OCI-M1 (cell line): ENCODE measurements at places on chromosomes 5 and 9.
A peak's percentile ranks its signal among the peaks of the same experiment; 100 is the strongest.

DNA sequence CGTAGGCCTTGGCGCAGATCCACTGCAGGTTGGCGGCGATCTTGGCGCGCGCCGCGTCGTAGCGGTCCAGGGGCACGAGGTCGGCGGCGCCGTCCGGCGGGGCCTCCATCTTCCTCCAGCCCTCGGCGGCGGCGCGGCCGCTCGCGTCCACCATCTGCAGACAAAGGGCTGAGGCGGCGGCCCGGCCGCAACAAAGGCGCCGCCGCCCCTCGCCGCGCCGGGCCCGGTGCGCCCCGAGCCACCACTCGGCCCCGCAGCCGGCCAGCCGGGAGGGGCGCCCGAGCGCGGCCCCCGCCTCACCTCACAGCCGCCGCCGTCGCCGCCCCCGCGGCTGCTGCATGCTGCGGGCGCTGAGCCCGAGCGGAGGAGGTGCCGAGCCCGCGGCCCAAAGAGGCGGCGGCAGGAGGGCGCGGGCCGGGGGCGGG is 328 bp downstream of the CAMSAP1 start:
- no peak for DNase-seq

DNA sequence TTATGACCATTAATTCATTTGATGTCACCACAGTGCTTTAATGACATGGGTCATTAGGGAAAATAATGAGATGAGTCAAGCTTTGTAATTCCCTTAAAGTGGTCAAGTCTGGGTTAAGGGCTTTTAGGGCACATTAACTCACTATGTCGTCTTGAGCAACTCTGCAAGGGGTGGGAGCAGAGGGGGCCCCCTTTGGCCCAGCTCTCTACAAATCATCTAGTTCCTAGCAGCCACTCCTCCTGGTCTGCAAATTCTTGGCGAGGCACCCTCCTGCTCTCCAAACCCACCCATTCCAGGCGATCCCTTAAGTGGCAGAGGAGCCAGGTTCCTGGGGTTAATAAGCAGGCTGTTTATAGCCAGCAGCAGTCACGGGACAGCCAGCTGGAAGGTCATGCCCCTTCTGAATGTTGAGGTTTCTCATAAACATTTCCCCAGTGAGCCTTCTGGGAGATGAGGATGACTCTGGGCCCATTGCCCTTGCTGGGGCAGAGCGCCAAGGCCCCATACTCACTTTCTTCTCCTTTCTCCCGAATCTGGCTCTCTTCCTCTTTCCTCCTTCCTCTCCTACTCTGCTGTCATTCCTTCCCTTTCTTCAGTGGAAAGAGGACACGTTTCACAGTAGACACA is 14.3 kb upstream of the GPX3 start:
- no peak for DNase-seq

DNA sequence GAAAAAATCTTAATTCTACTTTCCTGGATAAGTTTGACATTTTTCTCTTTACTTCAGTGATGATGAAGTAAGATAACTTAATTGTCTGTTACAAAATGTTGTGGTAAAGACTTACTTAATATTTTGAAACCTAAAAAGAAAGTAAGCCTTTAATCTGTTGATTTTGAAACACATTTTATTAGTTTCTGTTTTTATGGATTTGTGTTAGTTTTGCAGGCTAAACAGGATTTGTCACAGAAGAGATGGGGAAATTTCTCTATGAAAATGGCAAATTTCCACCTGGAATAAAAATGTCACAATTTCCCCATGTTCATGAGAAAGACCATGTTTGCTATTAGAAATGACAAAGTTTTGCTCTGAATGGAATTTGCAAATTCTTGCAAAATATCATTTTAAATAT is 237.1 kb downstream of the RFX3 start:
- DNase-seq = no peak

- no peak for DNase-seq
Measured at GRCh38 chr5:148934895-148935400, 108.5 kb downstream of the ADRB2 start.

DNA sequence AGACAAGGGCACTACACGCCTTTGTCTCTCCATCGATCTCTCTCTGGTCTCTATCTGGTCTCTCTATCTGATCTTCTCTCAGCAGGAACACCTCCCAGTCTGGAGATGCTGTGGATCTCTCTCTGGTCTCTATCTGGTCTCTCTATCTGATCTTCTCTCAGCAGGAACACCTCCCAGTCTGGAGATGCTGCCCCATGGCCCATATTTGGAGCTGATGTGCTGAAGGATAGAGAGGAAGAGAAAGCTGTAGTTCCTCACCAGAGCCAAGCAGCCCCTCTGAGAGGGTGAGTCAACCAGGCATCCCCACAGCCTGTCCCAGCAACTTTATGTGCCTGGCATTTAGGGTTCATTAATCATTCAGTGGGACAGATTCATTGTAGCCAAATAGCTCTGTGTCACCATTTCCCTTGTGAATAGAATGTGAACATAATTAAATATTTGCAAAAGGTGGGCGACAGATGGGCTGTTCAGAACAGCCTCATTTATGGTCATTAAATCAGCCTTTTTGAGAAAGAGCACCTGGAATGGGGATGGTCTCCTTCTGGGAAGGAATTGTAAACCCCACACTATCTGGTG is 189.3 kb upstream of the MAST4 start:
- DNase-seq = no peak

DNA sequence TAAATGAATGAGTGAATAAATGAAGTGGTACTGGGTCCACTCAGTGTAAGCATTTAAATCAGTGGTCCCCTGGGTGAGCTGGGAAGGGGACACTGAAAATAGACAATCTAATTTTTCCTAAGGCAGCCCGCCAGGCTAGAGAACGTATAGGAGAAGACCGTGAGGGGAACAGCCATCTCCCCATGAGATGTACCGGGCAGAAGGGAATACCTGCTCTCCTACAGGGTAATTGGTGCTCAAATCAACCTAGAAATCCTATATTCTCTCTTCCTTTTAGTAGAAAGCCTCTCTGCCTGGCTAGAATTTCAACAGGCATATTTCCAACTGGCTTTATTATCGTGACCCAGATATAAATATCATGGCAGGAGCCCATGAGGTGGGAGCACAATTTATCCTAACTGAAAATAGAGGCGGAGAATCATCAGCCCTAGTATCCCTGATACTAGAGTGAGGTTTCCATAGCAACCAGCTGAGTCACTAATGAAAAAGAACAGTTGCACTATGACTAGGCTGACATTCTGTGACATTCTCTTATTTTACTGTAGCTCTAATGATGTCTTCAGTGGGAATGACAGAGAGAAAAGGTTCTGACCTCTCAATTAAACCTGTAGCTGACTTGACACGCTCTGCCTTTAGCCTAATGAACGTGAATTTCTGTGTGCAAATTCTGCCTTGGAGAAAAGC is 96.5 kb upstream of the CAST start:
- DNase-seq = peak; percentile 22

GRCh38 chr5:146176805-146177204 is 5.6 kb downstream of the LARS1 start:
- no peak for DNase-seq

DNA sequence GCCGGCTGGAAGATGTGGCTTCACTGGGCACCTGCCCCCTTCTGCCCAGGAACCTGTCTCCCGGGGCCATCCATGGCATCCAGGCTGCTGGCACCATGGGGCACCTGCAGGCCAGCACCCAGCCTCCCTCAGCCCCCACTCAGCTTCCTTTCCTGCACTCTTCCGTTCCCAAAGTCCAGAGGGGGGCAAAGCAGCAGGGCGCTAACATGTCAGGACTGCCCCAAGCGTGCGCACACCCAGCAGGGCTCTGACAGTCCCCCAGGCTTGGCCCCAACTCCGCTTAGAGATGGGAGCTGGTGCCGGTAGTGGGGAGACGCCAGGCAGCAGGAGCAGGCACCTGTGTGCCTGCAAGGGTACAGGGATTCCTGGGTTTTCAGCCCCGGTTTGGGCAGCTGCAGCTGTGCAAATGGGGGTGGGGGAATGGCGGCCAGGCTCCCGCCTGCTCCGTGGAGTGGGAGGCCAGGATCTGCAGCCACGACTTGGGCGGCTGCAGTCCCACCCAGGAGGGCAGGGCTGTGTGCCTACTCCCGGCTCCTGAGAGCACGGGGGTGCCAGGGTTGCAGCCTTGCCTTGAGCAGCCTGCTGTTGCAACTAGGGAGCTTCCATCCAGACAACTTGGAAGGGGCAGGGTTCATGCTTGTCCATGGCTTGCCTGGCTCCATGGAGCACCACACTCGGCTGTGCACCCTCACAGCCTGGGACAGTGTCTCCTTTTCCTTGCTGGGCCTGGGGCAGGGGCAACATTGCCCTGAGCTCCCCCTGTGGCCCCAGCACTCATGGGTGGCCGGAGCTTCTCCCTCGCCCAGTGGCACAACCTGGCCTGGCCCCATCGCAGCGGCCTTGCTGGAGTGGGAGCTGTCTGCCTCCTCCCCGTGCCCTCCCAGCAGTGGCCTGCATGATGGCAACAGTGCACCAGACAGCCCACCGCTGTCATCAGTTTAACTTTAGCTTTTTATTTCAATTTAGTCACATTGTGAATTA is 561.1 kb downstream of the MTRR start:
- DNase-seq = no peak

DNA sequence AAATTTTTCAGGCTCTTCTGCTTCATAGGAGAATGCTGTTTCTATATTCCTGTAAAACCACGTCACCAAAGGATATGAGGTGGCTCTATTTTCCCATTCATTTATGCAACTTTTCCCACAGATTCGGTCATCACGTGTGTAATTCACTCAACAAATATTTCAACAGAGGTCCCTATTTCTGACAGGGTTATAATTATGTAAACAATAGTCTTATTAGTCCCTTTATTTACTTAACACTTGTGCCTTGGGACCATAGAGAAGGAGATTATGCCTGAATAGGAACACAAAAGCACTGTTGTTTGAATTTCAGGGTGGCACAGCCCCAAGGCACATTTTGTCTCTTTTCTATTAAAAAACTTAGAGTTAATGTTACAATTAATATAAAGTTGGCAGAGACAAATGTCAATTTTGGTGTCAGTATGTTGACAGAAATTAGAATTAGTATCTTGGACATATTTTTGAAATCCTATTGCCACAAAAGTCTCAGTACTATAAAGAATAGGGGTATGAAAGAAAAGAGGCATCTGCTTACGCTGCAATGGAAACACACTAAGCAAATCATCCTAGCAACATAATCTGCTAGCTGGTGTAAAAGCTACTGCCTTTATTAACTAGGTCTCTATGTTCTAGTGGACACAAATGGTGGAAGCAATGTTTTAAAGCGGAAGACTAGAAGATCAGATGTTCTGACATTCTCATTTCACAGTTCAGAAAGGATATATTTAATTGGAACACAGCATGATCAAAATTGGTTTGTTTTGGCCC is 229.1 kb upstream of the TBCA start:
- no peak for DNase-seq

DNA sequence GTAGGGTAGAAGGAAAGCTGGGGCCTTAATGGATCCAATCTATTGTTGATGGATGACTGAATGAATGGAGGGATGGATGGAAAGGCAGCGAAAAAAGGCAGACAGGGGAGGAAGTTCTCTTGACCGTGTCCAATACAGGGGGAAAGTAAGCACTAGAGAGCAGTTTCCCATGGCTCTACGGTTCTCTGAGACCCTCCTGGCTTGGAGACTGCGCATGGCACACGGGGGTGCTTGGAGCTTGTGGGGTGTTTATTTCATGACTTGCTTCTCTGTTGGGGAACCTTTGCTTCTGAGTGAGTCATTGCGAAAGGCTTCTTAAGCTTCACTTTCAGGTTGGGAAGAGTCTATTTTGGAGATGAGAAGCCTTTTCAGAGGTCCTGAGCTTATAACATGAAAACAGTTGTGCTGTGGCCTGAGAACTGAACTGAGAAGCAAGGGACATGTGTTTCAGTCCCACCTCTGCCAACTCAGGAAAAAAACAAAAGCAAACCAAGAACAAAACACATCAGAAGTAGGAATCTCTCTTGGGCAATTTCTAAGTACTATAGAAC is 12.8 kb upstream of the TEX48 start:
- no peak for DNase-seq
